WTC11 (cell line): ENCODE measurements at places on chromosomes 2 and 18. TPM values are rescaled to one million over a fixed set of nuclear protein-coding genes. Genes with fewer than 3 reads are reported as not detected.

DNA sequence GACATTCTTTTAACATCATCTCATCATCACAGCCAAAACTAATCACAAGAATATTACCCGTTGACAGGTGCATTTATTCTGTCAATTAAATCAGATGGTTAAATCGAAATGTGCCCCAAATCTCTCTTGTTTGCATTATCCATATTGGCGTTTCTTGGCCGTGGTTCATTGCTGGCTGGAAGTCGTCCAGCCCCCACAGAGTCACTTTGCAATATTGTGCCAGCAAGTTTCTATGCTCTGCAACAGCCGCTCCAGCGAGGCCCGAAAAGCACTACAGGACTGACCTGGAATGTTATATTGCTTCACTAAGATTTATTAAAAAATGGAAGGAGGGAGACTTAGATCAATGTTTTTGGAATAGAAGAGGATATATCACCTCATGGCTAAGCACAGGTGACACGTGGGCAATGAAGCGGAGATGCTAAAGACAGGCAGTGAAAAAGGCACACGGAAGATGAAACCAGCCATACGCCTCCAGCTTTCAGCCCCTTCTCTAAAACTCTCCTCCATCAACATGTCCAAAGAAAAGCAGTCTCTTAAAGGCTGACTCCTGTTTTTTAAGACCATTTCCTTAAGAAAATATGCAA, 176.8 kb upstream of the VRK2 start:
- DNase-seq, result no peak

The MDH1 gene
- total RNA-seq, result 255 to 268 TPM (median 259 TPM) in 3 replicates

DNA sequence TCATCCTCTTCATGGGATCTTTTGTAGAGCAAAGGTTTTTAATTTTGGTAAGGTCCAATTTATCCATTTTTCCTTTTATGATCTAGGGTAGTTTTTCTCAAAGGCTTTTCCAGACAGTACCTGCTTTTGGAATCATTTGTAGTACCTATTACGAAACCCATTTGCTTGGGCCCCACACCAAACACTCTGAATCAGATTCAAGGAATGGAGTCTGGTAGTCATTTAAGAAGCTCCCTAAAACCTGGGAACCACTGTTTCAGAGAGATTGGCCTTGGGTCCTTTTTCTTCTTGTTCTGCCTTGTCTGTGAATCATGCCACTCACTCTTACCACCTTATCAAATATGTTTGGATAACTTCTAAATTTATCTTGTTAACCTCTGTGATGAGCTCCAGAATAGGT, 40.3 kb downstream of the OSBPL6 start:
- DNase-seq, result no peak

- no peak for DNase-seq
These were observed 66.8 kb upstream of the DNER start for GRCh38 chr2:229780856-229781773.

GRCh38 chr18:5429681-5430080, 114.1 kb downstream of the EPB41L3 start:
- DNase-seq, result no peak

DNA sequence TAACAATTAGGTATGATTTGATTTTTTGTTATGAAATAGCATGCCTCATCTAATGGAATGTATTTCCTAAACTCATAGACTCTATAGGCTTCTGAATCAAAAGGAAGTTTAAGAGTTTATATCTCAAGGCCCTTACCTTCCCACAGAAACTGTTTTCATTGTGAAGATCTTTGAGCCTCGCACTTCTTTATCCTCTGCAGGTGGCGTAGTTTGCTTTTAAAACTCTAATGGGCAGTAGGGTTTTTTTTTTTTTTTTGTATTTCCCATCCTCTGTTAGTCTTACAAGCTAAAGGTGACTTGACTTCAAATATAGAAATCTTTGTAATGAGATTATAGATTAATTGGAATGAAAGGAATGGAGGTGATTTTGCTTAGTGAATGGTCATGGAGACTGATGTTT, 28.3 kb downstream of the DYNC2LI1 start:
- DNase-seq, result no peak

DNA sequence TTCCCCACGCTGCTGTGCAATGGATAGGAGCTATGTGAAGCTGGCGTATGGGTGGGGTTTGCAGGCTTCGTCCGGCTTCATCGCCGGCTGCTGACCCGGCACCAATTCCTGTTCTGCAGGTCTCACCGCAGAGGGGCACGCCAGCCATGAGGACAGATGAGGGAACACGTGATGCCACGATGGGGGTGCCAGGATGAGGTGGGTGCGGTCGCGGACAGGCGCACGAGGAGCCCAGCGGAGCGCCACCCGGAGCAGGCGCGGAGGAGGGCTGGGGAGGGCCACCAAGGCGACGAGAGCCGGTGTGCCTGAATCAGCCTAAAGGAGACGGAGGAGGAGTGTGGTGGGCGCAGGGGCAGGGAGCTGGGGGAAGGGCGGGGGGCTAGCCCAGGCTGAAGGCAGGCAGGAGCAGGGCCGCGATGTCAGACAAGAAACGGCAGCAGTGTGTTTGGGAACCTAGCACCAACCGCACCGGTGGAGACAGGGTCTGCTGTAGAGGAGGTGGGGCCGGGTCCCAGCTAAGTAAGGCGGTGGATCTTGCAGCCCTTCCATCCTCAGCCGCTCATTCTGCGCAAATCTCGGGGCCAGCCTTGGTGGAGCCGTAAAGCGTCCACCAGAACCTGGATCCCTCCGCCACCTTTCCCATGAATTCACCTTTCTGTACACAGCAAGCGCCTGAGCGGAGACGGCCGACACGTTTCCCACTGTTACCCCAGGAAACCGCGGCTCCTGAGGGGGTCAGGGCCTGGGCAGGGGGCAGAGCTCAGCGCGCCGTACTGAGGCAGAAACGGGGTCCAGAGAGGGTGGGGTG, 17.0 kb upstream of the CD8A start:
- peak; percentile 66 for DNase-seq
